Right ventricle myocardium superior (tissue), 1 donor: ENCODE measurements at places on chromosomes 3 and 15.

- DNase-seq: no peak
Observed at GRCh38 chr3:58032186-58032585, 24.0 kb downstream of the FLNB start.

GRCh38 chr15:37881237-37882013 lies 53.0 kb upstream of the TMCO5A start:
- no peak for DNase-seq

- no peak for DNase-seq
Observed at GRCh38 chr15:48888836-48889235, 10.9 kb downstream of the EID1 start.

GRCh38 chr3:482479-482878 lies 285.9 kb downstream of the CHL1 start:
- DNase-seq: no peak

DNA sequence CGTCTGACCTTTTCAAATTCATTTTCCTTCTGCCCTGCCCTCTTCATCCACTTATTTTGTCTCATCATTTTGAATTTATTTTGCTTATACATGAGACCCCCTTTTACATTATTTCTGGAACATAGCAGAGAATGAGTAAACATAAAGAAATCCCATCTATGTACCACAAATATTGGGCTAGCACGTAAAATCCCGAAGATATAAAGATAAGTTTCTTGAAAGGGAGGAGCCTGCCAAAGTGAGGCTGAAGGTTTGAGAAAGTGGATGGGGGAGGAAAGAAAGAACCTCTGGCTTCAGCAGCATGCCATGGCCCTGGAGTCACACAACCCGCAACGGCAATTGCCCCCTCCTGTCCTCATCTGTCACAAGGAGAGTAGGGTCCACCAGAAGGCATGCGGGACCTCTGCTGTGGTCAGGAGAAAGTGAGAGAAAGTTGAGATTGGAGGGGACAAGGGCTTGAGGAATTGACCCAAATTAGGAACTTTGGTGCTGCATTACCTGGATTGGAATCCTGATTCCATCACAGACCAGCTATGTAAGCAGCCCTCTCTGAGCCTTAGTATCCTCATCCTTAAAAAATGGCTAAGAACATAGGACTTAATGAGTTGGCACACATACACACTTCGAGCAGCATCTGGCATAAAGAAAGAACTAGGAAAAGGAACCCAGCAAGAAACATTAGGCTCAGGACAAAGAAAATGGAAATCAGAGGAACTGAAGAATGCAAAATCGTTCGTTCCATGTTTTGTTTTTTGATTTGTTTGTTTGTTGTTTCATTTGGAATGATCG lies 53.7 kb upstream of the GYG1 start:
- DNase-seq: no peak

DNA sequence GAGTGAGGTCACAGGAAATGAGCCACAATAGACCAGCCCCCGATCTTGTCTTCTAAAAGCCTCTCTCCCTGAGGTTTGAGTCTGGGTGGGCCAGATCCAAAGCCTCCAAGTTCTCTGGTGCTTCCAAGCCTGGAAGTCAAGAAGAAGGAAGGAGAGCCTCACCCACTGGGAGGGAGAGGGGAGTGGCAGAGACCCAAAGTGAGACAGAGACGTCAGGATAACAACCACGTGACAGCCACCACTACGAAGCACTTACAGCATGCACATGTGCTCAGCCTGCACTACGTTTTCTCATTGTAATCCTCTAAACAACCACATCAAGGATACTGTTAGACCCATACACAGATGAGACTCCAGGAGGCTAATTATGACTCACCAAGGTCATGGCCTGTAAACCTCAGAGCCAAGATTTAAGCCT lies 197.3 kb upstream of the LINGO1 start:
- no peak for DNase-seq

GRCh38 chr3:156642750-156643728 lies 31.4 kb upstream of the TIPARP start:
- no peak for DNase-seq
